ENCODE measurements at places on chromosomes 12 and 14.

DNA sequence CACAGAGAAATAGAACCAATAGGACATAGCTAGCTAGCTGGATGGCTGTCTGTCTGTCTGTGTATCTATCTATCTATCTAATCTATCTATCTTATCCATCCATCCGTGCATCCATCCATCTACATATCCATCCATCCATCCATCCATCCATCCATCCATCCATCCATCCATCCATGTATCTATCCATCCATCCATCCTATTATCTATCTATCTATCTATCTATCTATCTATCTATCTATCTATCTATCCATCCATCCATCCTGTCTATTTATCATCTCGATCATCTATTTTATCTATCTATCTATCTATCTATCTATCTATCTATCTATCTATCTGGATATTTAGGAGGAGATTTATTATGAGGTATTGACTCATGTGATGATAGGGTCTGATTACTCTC is 84.9 kb downstream of the DNAH10 start:
- DNase-seq: no peak

DNA sequence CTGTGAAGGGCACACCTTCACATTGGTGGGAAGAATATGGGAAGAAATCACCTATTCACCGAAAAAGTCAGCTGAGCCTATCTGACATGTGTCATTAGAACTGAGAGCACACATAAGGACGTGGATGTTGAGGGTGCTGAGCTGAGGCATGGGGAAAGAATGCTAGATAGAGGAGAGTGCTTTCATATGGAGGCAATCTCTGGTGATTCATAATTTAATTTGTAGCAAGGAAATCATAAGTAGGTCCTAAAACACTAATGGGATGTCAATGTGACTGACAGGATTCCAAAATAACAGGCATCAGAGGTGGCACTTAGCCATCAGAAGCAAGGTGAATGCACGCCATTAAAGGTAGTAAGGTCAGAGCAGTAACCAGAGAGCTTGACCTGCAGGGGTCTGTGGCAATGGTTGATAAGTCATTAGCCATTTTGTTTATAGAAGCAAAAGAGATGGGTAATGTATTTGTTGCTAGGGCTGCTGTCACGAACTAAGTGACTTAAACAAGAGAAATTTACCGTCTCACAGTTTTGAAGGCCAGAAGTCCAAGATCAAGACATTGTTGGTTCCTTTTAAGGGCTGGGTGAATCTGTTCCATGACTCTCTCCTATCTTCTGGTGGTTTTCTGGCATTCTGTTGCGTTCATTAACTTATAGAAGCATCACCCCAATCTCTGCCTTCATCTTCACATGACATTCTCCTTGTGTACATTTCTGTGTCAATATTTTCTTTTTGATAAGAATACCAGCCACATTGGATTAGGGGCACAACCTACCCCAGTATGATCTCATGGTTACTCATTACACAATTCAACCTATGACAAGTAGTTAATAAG is 69.3 kb downstream of the ANKS1B start:
- DNase-seq: no peak

DNA sequence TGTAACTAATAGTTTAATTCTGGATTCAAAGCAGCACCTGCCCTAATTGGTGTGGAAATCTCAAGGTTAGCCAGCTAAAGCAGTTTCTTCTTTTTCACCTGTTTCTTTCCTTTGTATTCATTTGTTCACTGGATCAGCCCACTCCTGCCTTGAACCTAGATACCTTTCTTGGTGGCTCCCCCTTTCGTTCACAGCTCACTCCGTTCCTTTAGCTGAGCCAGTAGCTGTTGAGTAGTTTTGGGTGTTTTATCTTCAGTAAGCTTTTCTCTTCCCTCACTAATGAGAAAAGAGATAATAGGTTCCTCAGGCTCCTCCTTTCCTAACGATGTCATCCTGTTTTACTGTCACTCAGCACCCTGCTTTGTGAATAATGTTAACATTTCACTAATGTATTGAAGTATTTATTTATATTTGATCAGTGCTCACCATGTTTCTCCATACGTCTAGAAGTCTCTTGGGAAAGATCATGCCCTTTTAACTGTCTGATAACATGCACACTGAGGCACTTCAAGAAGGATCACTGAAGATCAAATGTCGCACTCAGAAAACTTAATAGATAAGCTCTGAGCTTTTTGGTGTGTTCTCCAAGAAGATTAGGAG is 121.1 kb downstream of the TGFB3 start:
- no peak for DNase-seq

- no peak for DNase-seq
These were observed 4.2 kb upstream of the TMEM30B start for GRCh38 chr14:61285364-61285763.

GRCh38 chr14:73834261-73834625 is 17.4 kb upstream of the PTGR2 start:
- no peak for DNase-seq

DNA sequence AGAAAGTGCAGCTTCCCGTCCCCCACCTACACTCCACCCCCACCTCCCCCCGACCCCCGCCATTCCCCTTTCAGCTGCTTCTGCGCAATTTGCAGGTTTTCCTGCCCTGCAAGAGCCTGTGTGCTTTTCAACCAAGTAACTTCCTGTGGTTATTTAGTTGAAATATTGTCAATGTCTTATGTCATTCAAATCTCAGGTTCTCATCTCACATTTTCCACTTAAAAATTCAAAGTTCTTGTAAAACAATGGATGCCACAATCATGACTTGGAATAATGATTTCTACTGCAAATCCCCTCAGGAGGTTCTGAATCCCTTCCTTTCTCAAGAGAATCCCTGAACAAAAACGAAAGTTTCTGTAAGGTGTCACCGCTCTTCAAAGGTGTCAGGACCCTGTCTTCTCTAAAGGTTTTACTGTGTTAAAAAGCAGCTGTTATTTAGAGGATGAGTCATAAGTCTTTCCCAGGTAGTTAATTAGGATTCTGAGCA is 31.6 kb downstream of the WBP11 start:
- DNase-seq: peak; percentile 79

DNA sequence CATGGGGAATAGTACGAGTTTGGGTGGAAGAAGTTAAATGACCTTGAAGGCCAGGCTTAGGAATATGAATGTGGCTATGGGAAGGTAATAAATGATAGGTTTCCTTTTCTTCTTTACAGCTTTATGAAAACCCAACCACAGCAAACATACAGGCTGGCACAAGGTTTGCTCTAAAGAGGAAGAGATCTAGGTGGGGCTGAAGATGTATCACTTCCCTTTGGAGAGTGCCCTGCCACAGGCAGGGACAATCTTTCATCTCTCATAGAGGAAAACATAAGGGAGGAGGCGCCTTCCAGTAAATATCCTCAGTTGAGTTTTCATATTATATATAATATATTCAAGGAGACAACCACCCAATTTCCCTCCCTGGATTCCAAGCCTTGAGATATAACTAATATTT is 72.9 kb upstream of the FRMD6 start:
- no peak for DNase-seq

DNA sequence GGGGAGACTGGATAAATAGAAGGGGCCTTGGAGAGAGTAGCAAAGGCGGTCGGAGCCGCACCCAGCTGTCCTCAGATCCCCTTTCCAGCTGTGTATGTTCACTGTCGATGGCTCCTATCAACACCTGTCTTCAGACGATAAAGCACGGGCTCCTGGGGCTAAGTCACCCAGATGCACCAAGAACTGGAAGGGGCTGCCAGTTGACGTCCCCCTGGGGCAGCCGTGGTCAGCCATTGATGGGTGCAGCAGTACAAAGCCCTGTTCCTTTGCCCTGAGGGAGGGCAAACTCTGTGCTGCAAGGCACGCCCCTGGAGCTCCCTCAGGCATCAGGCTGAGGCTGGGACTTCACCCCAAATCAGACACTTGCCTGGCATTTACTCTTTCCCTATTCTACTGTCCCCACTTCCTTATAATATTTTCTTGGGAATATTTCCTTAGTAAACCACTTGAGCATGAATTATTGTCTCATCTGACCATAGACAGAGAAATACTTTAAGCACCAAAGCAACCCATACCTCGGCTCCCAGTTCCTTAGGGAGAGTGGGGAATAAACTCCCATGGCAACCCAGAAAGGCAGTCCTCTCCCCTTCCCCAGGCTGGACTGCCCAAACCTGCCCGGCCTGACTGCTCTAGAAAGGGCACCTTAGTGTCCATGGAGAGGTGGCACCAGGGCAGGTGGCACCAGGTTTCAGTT is 59.6 kb upstream of the SCN8A start:
- DNase-seq: no peak

DNA sequence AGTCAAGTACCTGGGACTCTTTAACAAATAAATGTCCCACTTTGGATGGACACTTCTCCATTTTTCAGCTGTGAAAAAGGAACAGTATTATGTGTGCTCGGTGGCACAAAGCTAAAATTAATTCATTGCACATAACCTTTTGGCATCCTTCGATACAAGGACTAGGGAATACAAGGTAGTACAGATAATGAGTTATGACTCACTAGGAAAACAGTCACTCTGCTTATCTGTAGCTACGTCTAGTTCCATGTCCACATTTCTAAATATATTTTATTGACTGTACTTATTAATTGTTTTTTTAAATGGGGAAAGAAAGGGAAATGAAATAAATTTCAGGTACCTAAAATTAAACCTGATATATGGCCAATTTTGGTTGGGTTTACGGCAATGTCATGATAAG is 35.2 kb upstream of the RIC8B start:
- DNase-seq: no peak

DNA sequence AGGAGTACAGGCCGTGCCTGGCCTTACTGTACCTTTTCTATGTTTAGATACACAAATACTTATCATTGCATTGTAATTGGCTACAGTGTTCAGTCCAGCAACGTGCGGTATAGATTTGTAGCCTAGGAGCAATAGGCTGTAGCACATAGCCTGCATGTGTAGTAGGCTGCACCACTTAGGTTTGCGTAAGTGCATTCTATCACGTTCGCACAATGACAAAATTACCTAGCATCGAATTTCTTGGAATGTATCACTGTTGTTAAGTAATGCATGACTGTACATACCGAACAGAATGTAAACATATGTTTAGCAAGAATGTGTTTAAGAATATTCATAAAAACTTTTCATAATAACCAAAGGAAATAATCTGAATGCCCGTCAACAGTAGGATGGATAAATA is 31.9 kb downstream of the VRTN start:
- no peak for DNase-seq

DNA sequence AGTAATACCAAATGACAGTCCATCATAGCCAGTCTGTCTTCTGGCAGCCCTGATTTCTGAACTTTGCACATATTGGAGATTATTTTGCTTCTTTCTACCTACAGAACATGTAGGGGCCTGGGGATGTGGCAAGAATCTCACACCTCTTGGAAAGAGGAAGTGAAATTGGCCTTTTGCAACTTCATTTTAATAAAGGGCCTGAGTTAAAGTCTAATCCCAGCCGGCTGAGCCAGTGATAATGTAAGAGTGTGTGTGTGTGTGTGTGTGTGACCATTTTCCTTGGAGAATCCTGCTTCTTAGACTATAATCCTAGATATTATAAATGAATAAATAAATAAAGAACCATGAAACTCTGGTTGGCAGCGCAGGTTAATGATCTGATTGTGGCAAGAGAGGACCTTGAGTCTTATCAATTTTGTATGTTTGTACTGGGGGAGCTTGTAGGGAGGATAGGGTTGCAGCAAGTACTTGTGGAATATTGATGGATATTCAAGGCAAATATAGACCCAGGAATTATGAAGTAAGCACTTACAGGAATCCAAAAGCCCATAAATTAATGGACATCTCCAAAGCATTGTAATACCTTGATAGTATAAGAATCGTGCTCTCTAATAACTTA is 233.2 kb upstream of the AMIGO2 start:
- no peak for DNase-seq

DNA sequence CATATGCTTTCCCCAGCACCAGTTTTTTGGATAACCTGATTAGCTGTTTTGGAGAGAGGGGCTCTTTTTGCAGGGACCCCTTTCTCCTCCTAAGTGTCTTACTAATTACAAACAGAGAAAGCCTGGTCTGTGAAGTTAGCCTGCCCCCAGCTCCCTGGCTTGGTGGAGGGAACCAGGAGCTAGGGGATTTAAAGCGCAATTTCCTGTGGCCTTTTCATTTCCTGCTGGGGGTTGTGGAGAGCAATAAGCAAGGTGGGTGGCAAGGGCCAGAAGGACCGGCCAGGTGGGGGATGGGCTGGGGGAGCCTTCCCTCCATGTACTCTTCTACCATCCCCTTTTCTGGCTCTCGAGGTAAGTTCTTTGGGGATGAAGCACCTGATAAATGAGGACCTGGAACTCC is 4.1 kb upstream of the CISTR start:
- DNase-seq: no peak

DNA sequence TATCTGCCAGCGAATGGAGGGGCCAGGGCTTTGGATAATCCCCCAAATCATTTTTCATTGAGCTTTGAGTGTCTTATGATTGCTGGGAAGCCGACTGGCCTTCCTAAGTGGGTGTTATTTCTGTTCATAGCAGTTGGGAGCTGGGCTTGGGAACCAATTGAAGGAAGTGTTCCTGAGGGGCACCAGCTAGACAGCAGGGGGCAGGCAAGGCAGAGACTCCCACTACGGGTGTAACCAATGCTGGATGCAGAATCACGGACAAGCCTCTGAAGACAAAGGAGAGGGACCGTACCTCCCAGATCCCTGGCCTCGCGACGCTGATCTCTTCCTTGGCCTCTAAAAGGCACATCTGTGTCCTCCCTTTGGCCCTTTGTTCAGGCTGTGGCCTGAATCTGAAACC is 149.0 kb upstream of the PRMT8 start:
- DNase-seq: no peak

DNA sequence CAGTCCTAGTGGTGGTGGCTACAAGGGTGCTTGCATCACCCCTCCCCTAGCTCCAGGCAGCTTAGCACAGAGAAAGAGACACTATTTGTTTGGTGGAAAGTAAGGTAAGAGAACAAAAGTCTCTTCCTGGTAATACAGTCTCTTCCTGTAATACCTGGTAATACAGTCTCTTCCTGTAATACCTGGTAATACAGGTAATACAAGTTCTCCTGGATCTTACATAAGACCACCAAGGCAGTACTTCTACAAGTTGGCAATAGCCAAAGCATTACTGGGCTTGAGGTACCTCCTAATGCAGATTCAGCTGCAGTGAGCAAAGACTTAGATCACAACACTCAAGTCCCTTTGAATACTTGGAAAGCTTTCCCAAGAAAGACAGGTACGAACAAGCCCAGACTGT is 77.0 kb downstream of the CATSPERB start:
- no peak for DNase-seq

DNA sequence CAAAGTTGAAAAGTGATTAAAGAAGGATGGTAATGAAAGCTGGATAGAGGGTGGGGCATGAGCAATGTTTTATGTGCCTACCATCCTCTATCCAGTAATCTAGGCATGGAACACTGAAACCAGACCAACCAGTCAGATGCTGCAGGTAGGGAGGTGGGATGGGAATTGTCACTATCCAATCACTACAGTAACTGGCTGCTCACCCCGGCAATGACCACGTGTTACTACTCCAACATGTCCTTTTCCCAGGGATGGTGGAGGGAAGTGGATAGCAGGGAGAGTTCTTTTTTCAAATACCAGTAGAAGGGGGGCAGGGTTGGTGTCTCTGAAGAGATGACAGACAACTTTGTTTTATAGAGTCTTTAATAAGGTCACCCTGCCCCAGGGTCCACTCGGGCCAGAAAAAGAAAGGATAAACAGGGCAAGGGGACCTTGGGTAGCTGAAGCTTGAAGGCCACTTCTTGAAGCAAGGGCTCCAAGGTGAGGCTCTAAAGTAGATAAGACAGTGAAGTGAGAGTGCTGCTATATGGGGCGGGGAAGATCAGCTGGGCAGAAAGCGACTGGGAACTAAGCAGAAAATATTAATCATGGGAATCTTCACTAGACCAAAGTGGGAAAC is 14.7 kb upstream of the CDH24 start:
- DNase-seq: no peak

- no peak for DNase-seq
These were observed 1220.9 kb downstream of the GALC start for GRCh38 chr14:86772075-86772474.

- DNase-seq: no peak
These were observed 182.9 kb downstream of the KIF26A start for GRCh38 chr14:104321088-104321801.
